ENCODE measurements at places on chromosomes 3 and 15. TPM values are rescaled to one million over a fixed set of nuclear protein-coding genes. Genes with fewer than 3 reads are reported as not detected.
A peak's percentile ranks its signal among the peaks of the same experiment; 100 is the strongest.

CP gene
- total RNA-seq = not detected

CYP8B1 gene
- total RNA-seq = not detected

GABRG3 gene
- total RNA-seq = not detected

FMN1 gene
- total RNA-seq = not detected

ULK3 gene
- 49.3 TPM for total RNA-seq

ZKSCAN7 gene
- 4.0 TPM for total RNA-seq

NPAP1 gene
- not detected for total RNA-seq

ZDHHC3 gene
- total RNA-seq = 28.6 TPM

FBXO40 gene
- total RNA-seq = not detected

RTP1 gene
- total RNA-seq = not detected

GRCh38 chr3:159944781-159945180 is 43.9 kb upstream of the IL12A start:
- DNase-seq = no peak
- H3K4me3 ChIP-seq = no peak overlapping the region
- peaks cover 19% of the 10 kb centered on the region for H3K27me3 ChIP-seq

DNA sequence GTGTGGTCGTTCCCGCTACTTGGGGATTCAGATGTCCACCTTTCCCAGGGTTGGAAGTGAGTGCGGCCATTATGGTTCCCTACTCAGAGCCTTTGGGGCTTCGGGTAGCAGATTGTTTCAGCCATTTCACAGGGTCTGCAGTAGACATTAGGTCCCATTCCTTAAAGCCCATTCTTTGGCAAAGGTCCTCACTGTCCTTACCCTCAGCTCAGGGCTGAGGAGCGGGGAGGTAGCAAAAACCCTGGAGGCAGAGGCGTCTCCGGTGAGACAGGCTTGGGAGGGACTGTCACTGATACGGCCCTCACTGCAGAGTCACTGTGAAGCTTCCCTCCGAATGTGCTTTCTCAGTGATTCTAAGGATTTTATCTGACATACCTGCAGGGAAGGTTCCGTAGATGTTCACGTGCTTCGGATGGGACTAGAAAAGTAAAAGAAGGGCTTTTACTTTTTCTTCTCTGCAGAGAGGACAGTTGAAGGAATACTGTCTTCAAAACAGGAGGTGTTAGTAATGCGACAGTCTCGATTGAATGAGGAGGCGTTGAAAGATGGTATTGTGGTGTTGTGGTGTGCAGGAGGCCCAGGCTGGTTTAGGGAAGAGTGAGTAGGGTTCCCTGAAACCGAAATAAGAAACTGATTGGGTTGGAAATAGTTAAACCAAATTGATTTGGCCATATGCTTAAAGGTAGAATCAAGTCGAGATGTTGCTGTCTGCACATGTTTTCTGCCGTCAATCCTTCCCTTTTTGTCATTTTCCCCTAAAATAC is 630 bp downstream of the ATP6V1A start:
- H3K4me3 ChIP-seq = peak overlapping the region; percentile 98
- peaks cover 49% of the 10 kb centered on the region for H3K4me1 ChIP-seq
- H3K36me3 ChIP-seq = peaks cover 33% of the 10 kb centered on the region
- no peaks in the 10 kb centered on the region for H3K27me3 ChIP-seq

DNA sequence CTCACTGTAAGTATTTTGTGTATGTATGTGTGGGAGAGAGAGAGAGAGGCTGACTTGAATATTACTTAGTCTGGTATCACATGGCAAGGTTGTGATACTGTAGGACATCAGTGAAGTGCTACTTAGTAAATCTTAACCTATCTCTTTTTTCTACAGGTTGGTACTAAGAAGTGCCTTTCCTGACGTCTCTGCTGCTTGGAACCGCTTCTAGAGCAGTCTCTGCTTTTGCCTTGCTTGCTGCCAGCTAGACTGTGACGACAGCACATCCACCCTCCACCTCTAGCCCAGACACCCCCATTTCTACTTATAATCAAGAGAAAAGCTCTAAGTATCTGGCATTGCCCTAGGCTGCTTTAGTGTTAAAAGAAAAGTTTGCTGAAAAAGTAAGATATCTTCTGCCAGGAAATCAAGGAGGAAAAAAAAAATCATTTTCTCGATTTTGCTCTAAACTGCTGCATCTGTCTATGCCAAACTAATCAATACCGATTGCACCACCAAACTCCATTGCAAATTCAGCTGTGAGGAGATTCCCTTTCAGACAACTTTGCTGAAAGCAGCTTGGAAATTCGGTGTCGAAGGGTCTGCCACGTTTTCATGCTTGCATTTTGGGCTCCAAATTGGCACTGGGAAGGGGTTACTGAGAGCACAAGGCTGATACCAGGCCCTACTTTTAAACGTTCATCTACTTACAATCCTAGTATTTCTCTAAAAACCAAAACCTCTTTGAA is 30.7 kb downstream of the MBNL1 start:
- peak overlapping the region; percentile 96 for H3K27ac ChIP-seq
- H3K4me3 ChIP-seq = peak overlapping the region; percentile 73
- peaks cover 49% of the 10 kb centered on the region for H3K36me3 ChIP-seq
- peaks cover 75% of the 10 kb centered on the region for H3K4me1 ChIP-seq

DNA sequence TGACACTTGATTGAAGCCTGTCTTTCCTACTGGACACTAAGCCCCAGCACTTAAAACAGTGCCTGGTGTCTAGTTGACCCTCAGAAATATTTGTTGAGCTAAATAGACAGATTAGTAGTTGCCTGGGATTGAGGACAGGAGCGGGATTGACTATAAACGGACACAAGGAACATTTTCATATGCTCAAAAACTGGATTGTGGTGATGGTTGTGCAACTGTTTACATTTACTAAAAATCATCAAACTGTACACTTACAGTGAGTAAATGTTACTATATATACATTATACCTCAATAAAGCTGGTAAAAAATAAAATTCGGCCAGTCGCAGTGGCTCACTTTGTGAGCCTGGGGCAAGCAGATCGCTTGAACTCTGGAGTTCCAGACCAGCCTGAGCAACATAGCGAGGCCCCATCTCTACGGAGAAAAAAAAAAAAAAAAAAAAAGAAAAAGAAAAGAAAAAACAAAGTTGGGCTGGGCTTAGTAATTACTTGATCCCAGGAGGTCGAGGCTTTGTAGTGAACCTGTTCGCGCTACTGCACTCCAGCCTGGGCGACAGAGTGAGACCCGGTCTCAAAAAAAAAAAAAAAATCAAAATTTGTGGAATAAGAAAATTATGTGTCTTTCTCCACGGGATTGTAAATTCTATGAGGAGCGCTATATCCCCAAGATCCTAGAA is 632 bp upstream of the IDH3A start:
- DNase-seq = no peak
- peak overlapping the region; percentile 93 for H3K27ac ChIP-seq
- peaks cover 16% of the 10 kb centered on the region for H3K36me3 ChIP-seq
- peak overlapping the region; percentile 96 for H3K4me3 ChIP-seq

- no peak overlapping the region for H3K27ac ChIP-seq
- H3K4me3 ChIP-seq = no peak overlapping the region
- no peak for DNase-seq
- H3K4me1 ChIP-seq = no peaks in the 10 kb centered on the region
- H3K36me3 ChIP-seq = no peaks in the 10 kb centered on the region
- H3K27me3 ChIP-seq = peaks cover 14% of the 10 kb centered on the region
Observed at GRCh38 chr3:64259636-64260035, 34.4 kb upstream of the PRICKLE2 start.

GRCh38 chr3:4739289-4740236 is 239.7 kb upstream of the BHLHE40 start:
- peak overlapping the region; percentile 34 for H3K4me3 ChIP-seq
- no peaks in the 10 kb centered on the region for H3K27me3 ChIP-seq
- peaks cover 72% of the 10 kb centered on the region for H3K4me1 ChIP-seq
- H3K27ac ChIP-seq = peak overlapping the region; percentile 91
- H3K36me3 ChIP-seq = peaks cover 68% of the 10 kb centered on the region

DNA sequence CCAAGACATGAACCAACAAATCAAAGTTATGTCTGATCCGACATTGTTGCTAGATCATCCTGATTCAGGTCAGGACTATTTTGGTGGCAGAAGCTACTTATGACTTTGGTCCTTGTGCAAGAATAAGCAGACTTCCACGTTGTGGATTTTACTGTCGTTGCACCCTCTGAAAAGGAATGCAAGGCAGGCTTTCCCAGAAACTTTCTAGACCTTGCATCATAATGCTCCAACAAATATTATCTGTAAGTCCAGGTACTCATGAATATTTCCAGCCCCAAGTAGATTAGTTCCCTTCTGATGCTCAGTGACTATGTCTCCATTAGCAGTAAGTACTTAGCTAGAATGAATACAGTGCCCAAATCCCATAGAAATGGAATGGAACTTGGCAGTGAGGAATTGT is 203.3 kb upstream of the LRRFIP2 start:
- no peaks in the 10 kb centered on the region for H3K4me1 ChIP-seq
- H3K4me3 ChIP-seq = no peak overlapping the region
- peaks cover 55% of the 10 kb centered on the region for H3K36me3 ChIP-seq
- no peak for DNase-seq

GRCh38 chr15:90343302-90343790 is 8.7 kb upstream of the ZNF774 start:
- no peaks in the 10 kb centered on the region for H3K36me3 ChIP-seq
- H3K27me3 ChIP-seq = no peaks in the 10 kb centered on the region
- DNase-seq = no peak

GRCh38 chr3:9590282-9590791 is 36.7 kb upstream of the LHFPL4 start:
- H3K4me1 ChIP-seq = no peaks in the 10 kb centered on the region
- H3K27ac ChIP-seq = no peak overlapping the region
- no peak for DNase-seq
- H3K27me3 ChIP-seq = peaks cover 15% of the 10 kb centered on the region
- H3K36me3 ChIP-seq = no peaks in the 10 kb centered on the region

DNA sequence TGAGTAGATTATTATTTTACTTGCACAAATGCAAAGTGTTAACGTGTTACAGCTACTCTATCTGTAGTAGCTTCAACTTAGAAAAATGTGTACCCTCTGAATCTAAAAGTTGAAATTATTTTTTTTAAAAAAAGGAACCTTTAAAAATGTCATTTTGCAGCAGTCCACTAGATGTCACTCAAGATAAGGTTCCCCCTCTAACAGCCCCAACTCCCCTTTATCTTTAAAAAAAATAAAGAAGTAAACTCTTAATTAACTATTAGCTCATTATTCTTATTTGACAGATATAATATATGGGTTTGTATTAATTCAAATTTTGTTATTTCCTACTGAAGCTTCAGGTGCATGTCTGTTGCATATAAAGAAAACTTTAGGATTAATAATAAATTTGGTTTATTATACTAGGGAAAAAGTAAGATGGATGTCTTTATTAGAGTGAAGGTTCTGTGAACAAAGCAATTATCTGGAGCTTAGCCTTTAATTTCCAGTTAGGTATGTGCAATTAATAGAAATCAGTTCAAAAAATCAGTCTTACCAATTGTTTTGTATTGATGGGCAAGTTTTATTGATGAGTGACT is 288.5 kb downstream of the VGLL3 start:
- no peaks in the 10 kb centered on the region for H3K27me3 ChIP-seq
- no peak overlapping the region for H3K27ac ChIP-seq
- no peak for DNase-seq
- H3K36me3 ChIP-seq = no peaks in the 10 kb centered on the region
- H3K4me1 ChIP-seq = no peaks in the 10 kb centered on the region

- H3K36me3 ChIP-seq = no peaks in the 10 kb centered on the region
- DNase-seq = peak; percentile 83
- peaks cover 45% of the 10 kb centered on the region for H3K4me1 ChIP-seq
- H3K27me3 ChIP-seq = no peaks in the 10 kb centered on the region
Observed at GRCh38 chr3:69326855-69327300, 59.0 kb downstream of the FRMD4B start.

- H3K27me3 ChIP-seq = peaks cover 12% of the 10 kb centered on the region
- H3K27ac ChIP-seq = no peak overlapping the region
- H3K4me3 ChIP-seq = no peak overlapping the region
- no peak for DNase-seq
- H3K36me3 ChIP-seq = no peaks in the 10 kb centered on the region
Observed at GRCh38 chr15:39852250-39852649, 67.8 kb downstream of the GPR176 start.

- H3K4me3 ChIP-seq = no peak overlapping the region
- H3K4me1 ChIP-seq = no peaks in the 10 kb centered on the region
- no peak overlapping the region for H3K27ac ChIP-seq
Observed at GRCh38 chr3:128409624-128410581, 56.8 kb downstream of the DNAJB8 start.

- H3K27me3 ChIP-seq = no peaks in the 10 kb centered on the region
- H3K4me1 ChIP-seq = no peaks in the 10 kb centered on the region
- no peak for DNase-seq
- no peak overlapping the region for H3K27ac ChIP-seq
- H3K4me3 ChIP-seq = no peak overlapping the region
- no peaks in the 10 kb centered on the region for H3K36me3 ChIP-seq
Observed at GRCh38 chr15:62647202-62647842, 395.2 kb upstream of the TPM1 start.

GRCh38 chr3:150194513-150194912 is 213.6 kb upstream of the TSC22D2 start:
- DNase-seq = no peak
- no peaks in the 10 kb centered on the region for H3K4me1 ChIP-seq
- H3K27ac ChIP-seq = no peak overlapping the region
- H3K4me3 ChIP-seq = no peak overlapping the region
- peaks cover 28% of the 10 kb centered on the region for H3K27me3 ChIP-seq

DNA sequence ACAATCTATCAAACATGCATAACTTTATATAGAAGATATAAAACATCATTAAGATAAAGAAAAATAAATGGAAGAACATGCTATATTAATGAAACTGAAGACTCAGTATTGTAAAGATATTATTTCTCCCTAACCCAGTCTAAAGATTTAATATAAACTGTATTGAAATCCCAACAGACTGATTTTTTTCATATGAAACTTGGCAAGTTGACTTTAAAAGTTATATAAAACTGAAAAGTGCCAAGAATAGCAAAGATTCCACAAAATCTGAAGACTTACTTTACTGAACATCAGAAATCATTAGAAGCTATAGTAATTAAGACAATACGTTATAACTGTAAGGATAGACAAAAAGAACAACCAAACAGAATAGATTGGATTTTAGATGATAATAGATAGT is 531.3 kb upstream of the MCTP2 start:
- no peaks in the 10 kb centered on the region for H3K4me1 ChIP-seq
- no peaks in the 10 kb centered on the region for H3K36me3 ChIP-seq
- H3K27me3 ChIP-seq = peaks cover 3% of the 10 kb centered on the region
- no peak overlapping the region for H3K4me3 ChIP-seq
- no peak for DNase-seq
- no peak overlapping the region for H3K27ac ChIP-seq

GRCh38 chr3:10389995-10390394 is 69.1 kb upstream of the SEC13 start:
- H3K4me3 ChIP-seq = no peak overlapping the region
- H3K27me3 ChIP-seq = no peaks in the 10 kb centered on the region
- no peaks in the 10 kb centered on the region for H3K36me3 ChIP-seq
- no peak for DNase-seq
- no peak overlapping the region for H3K27ac ChIP-seq
- peaks cover 11% of the 10 kb centered on the region for H3K4me1 ChIP-seq

- H3K27me3 ChIP-seq = peaks cover 77% of the 10 kb centered on the region
- peak; percentile 42 for DNase-seq
Observed at GRCh38 chr15:74134387-74135027, 4.1 kb downstream of the ISLR2 start.

- H3K27me3 ChIP-seq = no peaks in the 10 kb centered on the region
- no peak overlapping the region for H3K27ac ChIP-seq
- peaks cover 20% of the 10 kb centered on the region for H3K4me1 ChIP-seq
- H3K36me3 ChIP-seq = peaks cover 2% of the 10 kb centered on the region
Observed at GRCh38 chr3:71597286-71597685, 13.8 kb upstream of the FOXP1 start.

Data from activated CD8-positive, alpha-beta T cell treated with anti-CD3 and anti-CD28 coated beads for 36 hours (primary cell).